ENCODE measurements at places on chromosomes 13 and 19.

GRCh38 chr19:52028780-52029123, 573 bp upstream of the ZNF614 start:
- no peak for DNase-seq

- DNase-seq: peak; percentile 62
Measured at GRCh38 chr19:18408053-18408476, 10.6 kb upstream of the LRRC25 start.

DNA sequence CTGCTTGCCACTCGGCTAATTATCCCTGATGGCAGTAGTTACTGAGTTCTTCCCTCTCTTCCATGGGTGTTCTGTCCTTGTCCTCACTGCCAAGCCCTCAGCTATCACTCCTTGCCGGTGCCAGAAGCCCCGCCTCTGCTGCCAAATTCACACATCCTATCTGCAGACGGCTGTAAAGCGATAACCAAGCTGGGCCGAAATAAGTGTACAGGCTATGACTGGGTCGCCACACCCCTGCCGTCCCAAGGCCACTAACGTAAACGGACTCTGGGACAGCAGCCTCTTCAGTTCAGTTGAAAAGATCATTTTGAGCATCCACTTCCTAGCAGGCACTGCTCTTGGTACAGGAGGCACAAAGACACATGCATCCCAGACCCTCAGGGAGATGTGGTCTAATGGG, 13.3 kb downstream of the SLC7A1 start:
- no peak for DNase-seq

GRCh38 chr19:10433131-10433536, 12.8 kb downstream of the PDE4A start:
- no peak for DNase-seq

- no peak for DNase-seq
Measured at GRCh38 chr13:33800646-33801186, 17.2 kb upstream of the RFC3 start.

DNA sequence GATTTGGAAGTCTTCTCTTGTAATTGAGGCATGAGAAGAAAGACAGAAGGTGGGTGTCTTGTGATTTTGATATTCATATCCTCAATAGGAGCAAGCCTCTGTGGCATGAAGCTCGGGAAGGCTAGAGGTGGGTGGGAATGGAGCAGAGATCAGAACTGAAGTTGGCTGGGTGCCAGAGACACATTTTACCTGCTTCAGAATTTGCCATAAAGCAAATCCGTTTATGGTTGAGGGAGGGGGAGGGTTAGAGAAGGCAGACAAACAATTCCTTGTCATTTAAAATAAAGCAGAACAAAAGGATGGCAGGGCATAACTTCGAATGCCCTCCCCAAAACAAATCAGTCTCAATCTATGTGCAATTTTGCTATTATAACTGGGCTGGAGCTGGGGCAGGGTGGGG, 305.9 kb downstream of the KLF5 start:
- no peak for DNase-seq

DNA sequence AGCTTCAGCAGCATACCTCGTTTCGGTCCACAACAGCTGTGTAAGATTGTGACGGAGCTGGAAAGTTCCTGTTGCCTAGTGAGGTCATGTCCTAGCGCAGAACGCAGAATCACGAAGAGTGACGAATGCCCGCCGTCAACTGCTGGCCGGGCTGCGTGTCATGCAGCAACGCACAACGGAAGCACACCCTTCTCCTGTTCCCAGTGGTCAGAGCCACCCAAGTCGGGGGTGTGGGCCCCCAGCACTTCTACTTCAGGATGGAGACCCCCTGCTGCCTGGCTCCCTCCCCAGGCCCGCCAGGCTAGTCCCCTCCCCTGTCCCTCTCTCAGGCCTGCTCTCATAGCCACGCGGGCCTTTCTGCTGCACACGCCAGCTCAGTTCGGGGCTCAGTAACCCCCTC, 25.9 kb downstream of the C2CD4C start:
- no peak for DNase-seq

DNA sequence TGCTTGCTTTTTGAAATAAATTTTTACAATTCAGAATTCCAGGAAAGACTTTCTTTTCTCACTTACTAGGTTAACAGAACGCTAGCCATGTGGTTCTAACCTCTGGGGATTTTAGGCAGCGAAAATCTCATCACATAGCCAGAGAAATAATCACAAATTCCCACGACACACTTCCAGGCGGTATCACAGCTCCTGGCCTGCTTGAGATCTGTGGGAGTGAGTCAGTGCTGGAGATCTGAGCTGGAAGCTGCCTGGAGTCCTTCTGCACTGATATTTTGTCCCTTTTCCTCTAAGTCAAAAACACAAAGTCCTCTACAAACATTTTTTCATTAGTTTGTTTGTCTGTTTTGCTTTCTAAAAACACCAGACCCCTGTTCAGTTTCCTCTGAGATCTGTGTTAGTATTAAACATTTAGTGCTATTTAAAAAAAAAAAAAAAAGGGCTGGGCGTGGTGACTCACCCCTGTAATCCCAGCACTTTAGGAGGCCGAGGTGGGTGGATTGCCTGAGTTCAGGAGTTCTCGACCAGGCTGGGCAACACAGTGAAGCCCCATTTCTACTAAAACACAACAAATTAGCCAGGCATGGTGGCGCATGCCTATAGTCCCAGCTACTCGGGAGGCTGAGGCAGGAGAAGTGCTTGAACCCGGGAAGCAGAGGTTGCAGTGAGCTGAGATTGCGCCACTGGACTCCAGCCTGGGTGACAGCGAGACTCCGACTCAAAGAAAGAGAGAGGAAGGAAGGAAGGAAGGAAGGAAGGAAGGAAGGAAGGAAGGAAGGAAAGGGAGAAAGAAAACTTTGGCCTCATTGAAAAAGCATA, 12.2 kb upstream of the UBE2L5 start:
- DNase-seq: no peak

GRCh38 chr13:93646245-93646644, 419.6 kb downstream of the GPC6 start:
- no peak for DNase-seq

DNA sequence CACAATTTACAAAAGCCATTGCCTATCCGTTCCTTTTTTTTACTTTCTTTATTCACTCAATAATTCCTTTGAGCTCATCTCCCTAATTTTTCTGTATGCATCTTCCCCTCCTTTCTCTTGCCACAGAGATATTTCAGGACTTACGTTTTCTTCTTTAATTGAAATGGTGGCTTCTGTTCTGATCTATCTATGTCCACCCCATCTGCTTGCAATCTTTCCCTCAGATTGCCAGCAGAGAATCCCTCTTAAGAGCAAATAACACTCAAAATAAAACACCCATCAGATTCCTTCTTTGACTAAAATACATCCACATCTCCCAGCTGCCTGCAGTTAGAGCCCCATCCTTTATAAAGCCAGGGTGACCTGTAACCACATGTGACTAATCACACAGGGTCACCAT, 478.6 kb downstream of the EFNB2 start:
- DNase-seq: no peak

DNA sequence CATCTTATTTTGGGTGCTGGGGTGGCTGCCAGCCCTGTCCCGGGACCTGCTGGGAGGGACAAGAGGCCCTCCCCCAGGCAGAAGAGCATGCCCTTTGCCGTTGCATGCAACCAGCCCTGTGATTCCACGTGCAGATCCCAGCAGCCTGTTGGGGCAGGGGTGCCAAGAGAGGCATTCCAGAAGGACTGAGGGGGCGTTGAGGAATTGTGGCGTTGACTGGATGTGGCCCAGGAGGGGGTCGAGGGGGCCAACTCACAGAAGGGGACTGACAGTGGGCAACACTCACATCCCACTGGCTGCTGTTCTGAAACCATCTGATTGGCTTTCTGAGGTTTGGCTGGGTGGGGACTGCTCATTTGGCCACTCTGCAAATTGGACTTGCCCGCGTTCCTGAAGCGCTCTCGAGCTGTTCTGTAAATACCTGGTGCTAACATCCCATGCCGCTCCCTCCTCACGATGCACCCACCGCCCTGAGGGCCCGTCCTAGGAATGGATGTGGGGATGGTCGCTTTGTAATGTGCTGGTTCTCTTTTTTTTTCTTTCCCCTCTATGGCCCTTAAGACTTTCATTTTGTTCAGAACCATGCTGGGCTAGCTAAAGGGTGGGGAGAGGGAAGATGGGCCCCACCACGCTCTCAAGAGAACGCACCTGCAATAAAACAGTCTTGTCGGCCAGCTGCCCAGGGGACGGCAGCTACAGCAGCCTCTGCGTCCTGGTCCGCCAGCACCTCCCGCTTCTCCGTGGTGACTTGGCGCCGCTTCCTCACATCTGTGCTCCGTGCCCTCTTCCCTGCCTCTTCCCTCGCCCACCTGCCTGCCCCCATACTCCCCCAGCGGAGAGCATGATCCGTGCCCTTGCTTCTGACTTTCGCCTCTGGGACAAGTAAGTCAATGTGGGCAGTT, 8.6 kb downstream of the CALM3 start:
- no peak for DNase-seq

GRCh38 chr13:111153977-111154332, 38.8 kb downstream of the ARHGEF7 start:
- peak; percentile 48 for DNase-seq

DNA sequence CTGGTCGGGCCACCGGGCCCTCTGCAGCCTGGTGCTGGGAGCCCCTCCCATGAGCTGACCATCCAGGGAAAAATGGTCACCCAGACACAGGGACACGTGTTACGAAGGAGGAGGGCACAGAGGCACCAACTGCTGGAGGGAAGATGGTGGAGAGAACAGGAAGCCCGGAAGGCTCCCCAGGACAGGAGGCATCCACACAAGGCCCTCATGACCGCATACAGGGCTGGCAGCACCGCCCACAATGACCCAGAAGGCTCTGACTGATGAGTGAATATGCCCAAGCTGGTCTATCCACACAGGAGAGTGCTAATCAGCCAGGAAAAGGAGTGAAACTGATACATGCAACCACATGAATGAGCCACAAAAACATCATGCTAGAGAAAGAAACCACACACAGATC, 14.0 kb upstream of the TMEM86B start:
- DNase-seq: no peak

GRCh38 chr13:89432997-89433396, 1761.8 kb downstream of the SLITRK5 start:
- DNase-seq: no peak

- no peak for DNase-seq
Measured at GRCh38 chr19:24101459-24102115, 14.6 kb downstream of the ZNF254 start.

DNA sequence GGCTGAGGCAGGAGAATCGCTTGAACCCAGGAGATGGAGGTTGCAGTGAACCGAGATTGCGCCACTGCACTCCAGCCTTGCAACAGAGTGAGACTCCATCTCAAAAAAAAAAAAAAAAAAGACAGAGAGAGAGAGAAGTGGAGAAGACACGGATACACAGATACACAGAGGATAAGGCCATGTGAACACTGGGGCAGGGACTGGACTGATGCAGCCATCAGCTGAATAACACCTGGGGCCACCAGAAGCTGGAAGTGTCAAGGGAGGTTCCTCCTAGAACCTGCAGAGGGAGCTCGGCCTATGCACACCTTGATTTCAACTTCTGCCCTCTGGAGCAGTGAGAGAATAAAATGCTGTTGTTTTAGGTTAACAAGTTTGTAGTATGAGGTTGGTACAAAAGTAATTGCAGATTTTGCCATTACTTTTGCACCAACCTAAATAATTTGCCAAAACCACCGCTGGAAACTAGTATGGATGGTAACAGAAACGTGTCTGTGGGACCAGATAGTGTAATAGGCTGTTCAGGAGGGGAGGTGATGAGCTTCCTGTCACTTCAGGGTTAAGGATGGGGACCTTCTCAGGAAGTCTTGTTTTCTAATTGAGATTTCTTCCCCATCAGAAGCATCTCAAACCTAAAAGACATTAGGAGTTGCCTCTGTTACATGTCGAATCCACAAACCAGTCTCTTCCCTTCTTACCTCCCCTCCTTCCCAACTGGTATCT, 36.4 kb upstream of the IGSF23 start:
- peak; percentile 43 for DNase-seq

GRCh38 chr19:30206187-30206586, 166.0 kb upstream of the ZNF536 start:
- DNase-seq: no peak

DNA sequence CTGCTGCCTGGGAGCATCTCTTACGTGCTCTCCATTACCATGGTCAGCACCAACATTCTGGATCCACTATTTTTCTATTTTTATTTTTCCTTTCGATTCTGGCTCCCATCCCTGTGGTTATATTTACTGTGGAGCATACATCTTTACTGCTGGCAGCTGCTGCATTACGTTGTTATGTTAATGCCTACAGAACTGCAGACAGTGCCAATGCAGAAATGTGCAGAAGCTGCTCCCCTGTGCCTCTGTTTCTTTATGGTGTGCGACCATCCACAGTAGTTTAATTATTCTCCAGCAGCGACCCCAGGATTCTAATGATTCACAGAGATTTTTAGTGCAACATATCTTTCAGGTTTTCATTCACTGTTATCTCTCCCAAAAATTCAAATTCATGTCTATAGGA, 911.7 kb upstream of the SLITRK6 start:
- no peak for DNase-seq

GRCh38 chr19:8363803-8364771, at the start of gene ANGPTL4:
Gene ANGPTL4 (plus strand): TSS chr19:8364155. CDS start chr19:8364322, 167 bp downstream.
- peak; percentile 62 for DNase-seq

- peak; percentile 83 for DNase-seq
Measured at GRCh38 chr19:48255376-48256303, at the start of gene CARD8. Gene CARD8 (minus strand): TSS chr19:48255912. CDS start chr19:48241020, 14,892 bp downstream.

- DNase-seq: no peak
Measured at GRCh38 chr19:15212711-15213110, 11.9 kb upstream of the NOTCH3 start.

DNA sequence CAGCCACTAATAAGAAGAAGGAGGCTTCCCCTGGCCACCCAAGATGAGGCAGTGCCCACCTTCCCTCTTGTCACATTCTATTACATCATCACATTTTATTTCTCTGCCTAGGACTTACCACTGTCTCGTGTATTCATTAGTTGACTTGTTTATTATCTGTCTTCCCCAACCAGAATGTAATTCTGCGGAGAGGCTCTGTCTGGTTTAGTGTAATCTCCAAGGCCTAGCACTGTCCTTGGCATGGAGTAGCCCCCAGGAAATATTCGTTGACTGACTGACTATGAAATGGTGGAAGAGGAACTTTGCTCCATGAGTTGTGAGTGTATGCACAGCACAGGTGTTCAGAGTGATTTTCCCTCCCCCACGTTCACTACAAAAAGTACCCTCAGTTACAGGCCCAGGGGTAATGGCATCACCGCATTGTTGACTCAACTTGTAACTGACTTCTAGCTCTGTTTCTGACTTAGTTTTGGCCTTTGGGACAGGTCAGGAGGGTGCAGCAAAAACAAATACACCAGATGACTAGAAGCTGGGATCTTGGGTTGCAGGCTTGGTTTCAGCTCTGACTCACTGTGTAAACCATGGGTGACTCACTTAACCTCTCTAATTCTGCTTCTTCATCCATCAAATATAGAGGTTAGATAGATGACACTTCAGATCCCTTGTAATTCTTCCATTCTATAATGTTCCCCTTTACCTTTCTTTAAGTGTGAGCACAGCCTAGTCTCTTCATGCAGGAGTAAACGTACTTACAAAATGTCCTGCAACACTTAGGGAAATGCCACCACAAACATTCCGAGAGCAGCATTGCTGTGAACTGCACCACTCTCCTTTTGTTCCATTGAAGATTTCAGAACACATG, 229.7 kb downstream of the KCNRG start:
- DNase-seq: peak; percentile 6

- no peak for DNase-seq
Measured at GRCh38 chr19:36106441-36106840, 4.5 kb upstream of the OVOL3 start.

All from RPMI8226 (cell line).